ENCODE measurements at places on chromosomes 12 and 14. TPM values are rescaled to one million over a fixed set of nuclear protein-coding genes. Genes with fewer than 3 reads are reported as not detected.

- DNase-seq, result no peak
These were observed 8.4 kb downstream of the HOXC8 start for GRCh38 chr12:54017027-54017788.

The TMTC1 gene
- 12.8 TPM for total RNA-seq

The EIF2S3B gene
- total RNA-seq, result 9.2 TPM

The PLA2G1B gene
- not detected for total RNA-seq

The LRIG3 gene
- 88.8 TPM for total RNA-seq

The TAS2R46 gene
- total RNA-seq, result 4.7 TPM

DNA sequence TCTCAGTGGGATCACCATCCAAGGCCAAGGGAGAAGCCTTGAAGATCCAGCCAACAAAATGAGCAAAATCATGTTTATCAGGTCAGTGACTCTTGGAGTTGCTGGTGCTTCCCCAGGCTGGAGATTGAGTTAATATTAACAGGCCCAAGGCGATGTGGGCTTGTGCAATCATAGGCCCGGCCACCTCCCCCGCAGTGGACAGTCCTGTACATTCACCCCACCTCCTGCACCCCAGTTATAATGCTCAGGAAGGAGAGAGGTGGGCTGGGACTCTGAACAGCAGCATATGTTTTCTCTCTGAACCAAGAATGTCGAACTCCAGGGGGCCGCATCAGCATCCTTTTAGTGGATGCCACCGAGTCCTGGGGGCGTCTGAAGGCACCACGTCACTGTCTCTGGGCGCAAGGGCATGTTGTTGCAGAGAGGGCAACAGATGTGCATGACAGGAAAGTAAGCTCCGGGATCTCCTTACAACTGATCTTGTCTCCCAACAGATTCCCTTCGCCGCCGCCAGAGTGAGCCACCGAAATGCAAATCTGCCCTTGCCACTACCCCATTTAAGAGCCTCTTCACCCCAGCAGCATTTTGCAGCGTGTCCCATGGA is 32.2 kb upstream of the SERPINA6 start:
- DNase-seq, result peak; percentile 72

GRCh38 chr14:23063601-23064000 is 6.3 kb upstream of the CDH24 start:
- DNase-seq, result no peak

DNA sequence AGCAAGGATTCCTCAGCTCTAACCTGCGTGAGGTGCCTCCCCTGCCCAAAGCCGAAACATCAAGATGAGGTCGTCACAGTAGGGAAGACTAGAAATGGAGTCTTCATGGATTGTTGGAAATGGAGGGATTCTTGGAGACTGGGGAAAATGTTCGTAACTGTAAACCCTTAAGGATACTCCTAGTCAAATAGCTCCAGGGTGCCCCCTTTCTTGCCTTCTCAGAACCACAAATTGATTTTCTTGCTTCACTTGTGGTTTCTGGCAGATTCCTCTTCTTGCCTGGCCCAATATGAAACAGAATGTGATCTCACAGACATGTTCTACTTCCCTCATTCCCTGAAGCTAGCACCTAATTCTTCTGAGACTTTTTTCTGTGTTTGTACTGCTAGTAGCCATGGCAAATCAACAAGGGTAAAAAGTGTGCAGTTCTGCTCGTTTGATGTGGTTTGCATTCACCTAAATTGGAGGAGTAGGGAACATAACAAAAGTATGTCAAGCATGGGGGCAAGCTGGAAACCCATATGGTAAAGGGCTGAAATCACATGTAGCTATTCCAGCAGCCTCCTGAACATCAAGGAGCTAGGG is 332.0 kb downstream of the PAWR start:
- DNase-seq, result no peak

- DNase-seq, result no peak
These were observed 2.2 kb upstream of the ZC2HC1C start for GRCh38 chr14:75067212-75067611.

GRCh38 chr12:74641694-74642093 is 104.1 kb downstream of the ATXN7L3B start:
- no peak for DNase-seq

DNA sequence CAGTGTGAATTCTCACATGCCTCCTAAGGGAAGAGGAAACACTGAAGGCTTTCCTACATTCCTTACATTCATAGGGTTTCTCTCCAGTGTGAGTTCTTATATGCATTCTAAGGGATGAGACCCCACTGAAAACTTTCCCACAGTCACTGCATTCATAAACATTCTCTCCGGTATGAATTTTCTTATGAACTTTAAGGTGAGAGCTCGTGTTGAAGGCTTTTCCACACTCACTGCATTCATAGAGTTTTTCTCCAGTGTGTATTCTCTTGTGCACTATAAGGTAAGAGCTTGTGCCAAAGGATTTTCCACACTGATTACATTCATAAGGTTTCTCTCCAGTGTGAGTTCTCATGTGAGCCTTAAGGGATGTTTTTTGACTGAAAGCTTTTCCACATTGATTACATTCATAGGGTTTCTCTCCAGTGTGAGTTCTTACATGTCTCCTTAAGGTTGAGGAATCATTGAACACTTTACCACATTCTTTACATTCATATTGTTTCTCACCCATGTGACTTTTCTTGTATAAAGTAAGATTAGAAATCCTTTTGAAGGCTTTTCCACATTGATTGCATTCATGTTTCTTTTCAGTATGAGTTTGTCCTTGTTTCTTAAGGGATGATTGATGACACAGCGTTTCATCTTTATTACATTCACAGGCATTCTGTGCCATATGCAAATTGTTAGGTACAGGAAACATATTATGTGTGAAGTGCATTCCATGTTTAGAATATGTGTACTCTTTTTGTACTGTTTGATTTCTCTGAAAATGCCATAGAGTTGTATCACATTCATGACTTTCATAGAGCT is 9.5 kb downstream of the ZNF891 start:
- DNase-seq, result peak; percentile 4

Measured in fibroblast of the aortic adventitia (primary cell).